ENCODE measurements at places on chromosomes 1 and 21.

- H3K36me3 ChIP-seq = no peaks in the 10 kb centered on the region
- DNase-seq = no peak
- H3K4me1 ChIP-seq = no peaks in the 10 kb centered on the region
- H3K27ac ChIP-seq = no peak overlapping the region
- H3K27me3 ChIP-seq = peaks cover 21% of the 10 kb centered on the region
Measured at GRCh38 chr1:110548381-110548780, 29.4 kb upstream of the KCNA10 start.

GRCh38 chr1:100851726-100852125, 42.9 kb downstream of the EXTL2 start:
- H3K4me1 ChIP-seq = no peaks in the 10 kb centered on the region
- no peak overlapping the region for H3K27ac ChIP-seq
- H3K36me3 ChIP-seq = no peaks in the 10 kb centered on the region
- peaks cover 28% of the 10 kb centered on the region for H3K27me3 ChIP-seq
- H3K4me3 ChIP-seq = no peak overlapping the region

DNA sequence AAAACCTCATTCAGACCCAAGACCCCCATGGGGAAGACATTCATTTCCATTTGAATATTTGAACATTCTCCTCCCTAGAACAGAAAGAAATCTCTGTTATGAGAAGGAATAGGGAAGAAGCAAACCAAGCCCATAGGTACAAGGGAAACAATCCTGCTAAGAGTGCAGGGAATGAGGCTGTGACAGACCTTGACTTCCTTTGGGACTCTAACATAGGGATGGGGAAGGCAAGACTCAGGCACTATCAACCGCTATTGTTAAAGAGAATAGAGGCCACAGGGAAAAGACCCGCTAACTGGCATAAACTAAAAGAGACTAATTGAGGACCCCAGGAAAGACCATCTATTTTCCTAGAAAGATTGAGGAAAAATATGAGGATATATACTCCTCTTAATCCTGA, 117.8 kb upstream of the BRINP3 start:
- H3K27ac ChIP-seq = no peak overlapping the region
- DNase-seq = no peak

DNA sequence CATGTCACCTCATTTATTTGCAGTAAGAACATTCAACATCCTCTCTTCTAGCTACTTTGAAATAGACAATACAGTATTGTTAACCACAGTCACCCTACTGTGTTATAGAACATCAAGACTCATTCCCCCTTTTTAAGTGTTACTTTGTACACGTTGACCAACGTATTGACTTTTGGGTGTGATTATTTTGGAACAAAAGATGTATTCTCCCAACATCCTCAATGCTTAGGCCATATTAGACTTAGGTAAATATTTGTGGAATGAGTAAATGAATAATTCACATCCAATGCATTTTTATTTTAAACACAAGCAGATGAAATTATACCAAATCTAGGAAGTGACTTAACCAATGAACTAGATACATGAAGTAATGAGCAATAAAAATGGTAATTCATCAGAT, 296.6 kb downstream of the CHRM3 start:
- no peak for DNase-seq
- H3K4me3 ChIP-seq = no peak overlapping the region
- no peaks in the 10 kb centered on the region for H3K27me3 ChIP-seq
- H3K4me1 ChIP-seq = no peaks in the 10 kb centered on the region

DNA sequence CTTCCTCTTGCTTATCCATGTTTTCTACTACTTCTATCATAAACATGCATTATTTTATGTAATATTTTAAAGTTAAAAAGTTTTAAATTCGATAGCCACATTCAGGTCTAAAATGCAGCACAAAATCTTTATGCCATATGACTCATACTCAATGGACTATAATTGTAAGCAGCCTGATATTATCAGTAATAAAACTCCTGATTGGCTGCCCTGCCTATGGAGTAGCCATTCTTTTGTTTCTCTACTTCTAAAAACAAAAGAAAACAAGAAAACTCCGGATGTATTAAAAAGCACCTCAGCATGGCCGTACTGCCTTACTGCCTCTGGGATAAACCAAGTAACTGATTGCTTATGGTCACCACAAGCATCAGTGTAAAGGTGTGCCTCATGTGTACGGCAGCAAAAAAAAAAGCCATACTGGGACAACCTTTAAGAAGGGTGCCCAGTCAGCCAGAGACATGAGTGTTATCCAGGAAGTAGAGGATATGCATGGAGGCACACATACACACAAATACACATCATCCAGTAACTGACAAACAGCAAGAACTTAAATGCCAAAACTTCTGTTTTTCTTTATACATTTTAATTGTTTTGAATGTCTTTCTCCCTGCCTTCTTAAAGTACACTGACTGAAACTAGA, 9.2 kb downstream of the SLC35D1 start:
- no peaks in the 10 kb centered on the region for H3K4me1 ChIP-seq
- H3K36me3 ChIP-seq = peaks cover 61% of the 10 kb centered on the region
- no peaks in the 10 kb centered on the region for H3K27me3 ChIP-seq
- H3K4me3 ChIP-seq = no peak overlapping the region

DNA sequence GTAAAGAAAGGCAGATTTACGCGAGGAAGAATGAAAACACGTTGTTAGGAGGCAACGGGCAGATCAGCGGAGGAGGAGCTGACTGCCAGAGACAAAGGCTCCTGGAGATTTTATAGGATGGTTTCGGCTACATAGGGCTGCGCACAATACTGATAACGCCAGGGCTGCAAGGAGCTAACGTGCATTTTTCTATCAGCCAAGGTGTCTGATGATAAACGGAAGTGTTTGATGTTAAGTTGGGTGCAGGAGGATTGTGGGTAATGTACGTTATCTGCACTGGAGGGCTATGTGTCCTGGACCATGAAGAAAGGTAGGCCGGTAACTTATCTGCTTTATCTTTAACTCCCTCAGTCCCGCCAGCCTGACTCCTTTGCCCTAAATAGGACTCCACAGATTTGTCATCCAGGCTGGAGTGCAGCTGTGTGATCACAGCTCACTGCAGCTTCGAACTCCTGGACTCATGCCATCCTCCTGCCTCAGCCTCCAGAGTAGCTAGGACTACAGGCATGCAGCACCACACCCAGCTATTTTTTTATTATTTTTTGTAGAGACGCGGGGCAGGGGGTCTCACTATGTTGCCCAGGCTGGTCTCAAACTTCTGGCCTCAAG, 29.6 kb downstream of the SETD4 start:
- DNase-seq = no peak
- no peaks in the 10 kb centered on the region for H3K27me3 ChIP-seq
- H3K27ac ChIP-seq = no peak overlapping the region
- H3K36me3 ChIP-seq = peaks cover 2% of the 10 kb centered on the region
- H3K4me1 ChIP-seq = peaks cover 5% of the 10 kb centered on the region

GRCh38 chr1:96510911-96511310, 210.7 kb upstream of the PTBP2 start:
- H3K36me3 ChIP-seq = no peaks in the 10 kb centered on the region
- DNase-seq = no peak
- no peak overlapping the region for H3K27ac ChIP-seq
- H3K27me3 ChIP-seq = no peaks in the 10 kb centered on the region
- no peaks in the 10 kb centered on the region for H3K4me1 ChIP-seq

DNA sequence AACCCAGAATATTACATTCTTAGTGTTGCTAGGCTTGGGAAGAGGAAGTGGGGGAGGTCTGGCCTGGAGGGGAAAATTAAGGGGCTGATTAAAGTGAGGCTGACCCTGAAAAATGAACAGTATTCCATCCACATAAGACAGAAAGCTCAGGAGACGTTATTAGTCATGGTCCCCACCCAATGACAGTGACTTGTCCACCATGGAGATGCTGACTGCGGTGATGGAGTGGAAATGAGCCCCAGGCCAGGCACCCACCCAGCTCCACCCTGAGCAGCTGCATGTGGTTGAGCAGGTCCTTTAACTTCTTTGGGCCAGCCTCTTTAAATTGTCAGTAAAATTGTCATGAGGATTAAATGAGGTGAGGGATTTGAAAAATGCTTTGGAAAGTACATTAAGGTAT, 1.4 kb upstream of the SPRR4 start:
- no peak for DNase-seq
- H3K4me1 ChIP-seq = peaks cover 6% of the 10 kb centered on the region
- no peak overlapping the region for H3K27ac ChIP-seq
- H3K4me3 ChIP-seq = no peak overlapping the region
- H3K27me3 ChIP-seq = peaks cover 3% of the 10 kb centered on the region

- peaks cover 19% of the 10 kb centered on the region for H3K4me1 ChIP-seq
- peak within 1 kb of the TSS; percentile 92 for H3K4me3 ChIP-seq
Measured at GRCh38 chr1:114716304-114717170, at the start of gene NRAS. NRAS (minus strand) TSS chr1:114716771; CDS start chr1:114716160, 611 bp downstream.

DNA sequence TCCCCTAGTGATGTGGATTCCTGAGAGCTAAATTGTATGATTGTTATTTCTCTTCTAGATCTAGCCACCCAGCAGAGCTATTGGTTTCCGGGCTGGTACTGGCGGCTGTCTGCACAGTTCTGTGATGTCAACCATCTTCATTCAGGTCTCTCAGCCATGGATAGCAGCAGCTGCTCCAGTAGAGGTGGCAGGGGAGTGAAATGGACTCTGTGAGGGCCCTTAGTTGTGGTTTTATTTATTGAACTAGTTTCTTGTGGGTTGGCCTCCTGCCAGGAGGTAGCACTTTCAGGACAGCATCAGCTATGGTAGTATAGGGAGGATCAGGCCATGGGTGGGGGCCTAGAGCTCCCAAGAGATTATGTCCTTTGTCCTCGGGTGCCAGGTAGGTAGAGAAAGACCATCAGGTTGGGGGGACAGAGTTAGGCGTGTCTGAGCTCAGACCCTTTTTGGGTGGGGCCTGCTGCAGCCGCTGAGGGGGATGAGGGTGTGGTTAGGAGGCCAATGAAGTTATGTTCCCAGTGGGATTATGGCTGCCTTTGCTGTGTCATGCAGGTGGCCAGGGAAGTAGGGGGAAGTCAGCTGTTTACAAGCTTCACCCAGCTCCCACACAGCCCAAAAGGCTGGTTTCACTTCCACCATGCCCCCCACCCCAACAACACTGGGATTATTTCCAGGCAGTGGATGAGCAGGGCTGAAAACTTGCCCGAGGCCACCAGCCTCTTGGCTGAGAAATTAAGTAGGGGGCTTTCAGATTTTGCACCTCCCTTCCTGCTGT, 55.1 kb upstream of the RGS4 start:
- H3K4me3 ChIP-seq = no peak overlapping the region
- no peaks in the 10 kb centered on the region for H3K36me3 ChIP-seq
- no peaks in the 10 kb centered on the region for H3K27me3 ChIP-seq
- no peaks in the 10 kb centered on the region for H3K4me1 ChIP-seq

DNA sequence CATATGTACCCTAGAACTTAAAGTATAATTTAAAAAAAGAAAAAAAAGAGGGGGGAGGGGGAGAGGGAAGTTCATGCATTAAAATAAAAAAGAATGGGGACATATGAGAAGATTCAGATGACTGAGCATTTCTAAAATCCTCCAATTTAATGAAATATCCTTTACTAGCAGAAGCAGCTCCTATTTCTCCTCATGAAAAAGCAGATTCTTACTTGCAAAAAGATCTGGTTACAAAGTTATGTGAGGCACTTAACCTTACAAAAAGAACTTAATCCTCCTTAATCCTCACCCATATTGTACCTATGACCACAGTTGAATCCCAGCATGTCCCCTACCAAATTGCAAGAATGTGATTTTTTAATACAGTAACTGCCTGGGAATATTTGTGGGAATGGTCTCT, 298.5 kb downstream of the SRGAP2C start:
- H3K4me3 ChIP-seq = no peak overlapping the region
- peaks cover 5% of the 10 kb centered on the region for H3K36me3 ChIP-seq
- no peak overlapping the region for H3K27ac ChIP-seq
- peaks cover 14% of the 10 kb centered on the region for H3K4me1 ChIP-seq
- no peak for DNase-seq

GRCh38 chr1:103106426-103107341, 1.6 kb downstream of the COL11A1 start:
- H3K4me1 ChIP-seq = no peaks in the 10 kb centered on the region
- DNase-seq = peak; percentile 8
- H3K27me3 ChIP-seq = peaks cover 18% of the 10 kb centered on the region
- H3K36me3 ChIP-seq = no peaks in the 10 kb centered on the region

DNA sequence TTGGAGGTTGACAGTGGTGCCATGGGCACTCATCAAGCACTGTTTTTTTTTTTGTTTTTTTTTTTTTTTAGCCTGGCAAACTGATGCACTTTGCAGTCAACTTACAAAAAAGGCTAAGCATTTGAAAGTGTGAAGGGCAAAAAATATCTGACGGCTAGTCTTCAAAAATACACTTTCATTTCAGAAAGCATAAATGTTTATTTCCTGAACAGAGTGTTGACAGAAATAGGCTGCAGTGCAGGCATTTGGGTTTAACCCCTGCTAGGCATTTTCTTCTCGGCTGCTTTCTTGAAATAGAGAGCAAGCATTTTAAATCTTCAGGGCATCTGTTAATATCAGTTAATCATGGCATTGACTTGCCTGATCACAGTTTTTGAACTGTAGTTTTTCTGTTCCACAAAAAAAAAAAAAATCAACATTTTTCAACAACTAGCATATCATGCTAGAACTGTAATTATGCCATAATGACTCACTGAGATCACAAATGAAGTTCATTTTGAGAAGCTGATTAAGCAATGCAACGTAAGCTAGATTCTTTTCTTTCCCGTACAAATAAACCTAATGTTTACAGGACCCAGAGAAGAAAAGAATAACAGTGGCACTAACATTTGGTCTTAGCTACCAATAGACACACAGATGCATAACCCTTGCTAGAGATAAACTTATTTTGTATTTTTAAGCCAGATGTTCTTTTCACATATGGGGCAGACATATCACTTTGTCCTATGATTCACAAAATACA, 100.4 kb upstream of the USH2A start:
- DNase-seq = no peak
- no peaks in the 10 kb centered on the region for H3K4me1 ChIP-seq
- H3K27ac ChIP-seq = no peak overlapping the region
- no peaks in the 10 kb centered on the region for H3K36me3 ChIP-seq

GRCh38 chr1:170959385-170959784, 24.1 kb downstream of the MROH9 start:
- H3K4me3 ChIP-seq = no peak overlapping the region
- H3K4me1 ChIP-seq = no peaks in the 10 kb centered on the region
- peaks cover 6% of the 10 kb centered on the region for H3K27me3 ChIP-seq
- no peaks in the 10 kb centered on the region for H3K36me3 ChIP-seq
- no peak for DNase-seq
- no peak overlapping the region for H3K27ac ChIP-seq

DNA sequence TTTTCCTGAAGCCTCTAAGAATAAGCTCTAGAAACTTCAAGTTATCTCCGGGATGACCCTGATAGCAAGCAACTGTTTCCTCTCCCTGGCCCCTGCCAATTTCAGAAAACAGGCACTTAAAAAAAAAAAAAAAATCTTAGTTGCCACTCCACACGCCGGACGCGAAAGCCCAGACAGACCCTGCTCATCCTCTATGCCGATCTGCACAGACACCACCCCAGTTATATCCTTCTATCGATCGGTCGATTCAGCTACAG, 1.7 kb downstream of the ANP32E start:
- H3K4me1 ChIP-seq = peaks cover 20% of the 10 kb centered on the region
- no peak overlapping the region for H3K27ac ChIP-seq
- no peak overlapping the region for H3K4me3 ChIP-seq
- DNase-seq = no peak
- H3K27me3 ChIP-seq = no peaks in the 10 kb centered on the region
